ENCODE measurements at places on chromosomes 4 and X.

DNA sequence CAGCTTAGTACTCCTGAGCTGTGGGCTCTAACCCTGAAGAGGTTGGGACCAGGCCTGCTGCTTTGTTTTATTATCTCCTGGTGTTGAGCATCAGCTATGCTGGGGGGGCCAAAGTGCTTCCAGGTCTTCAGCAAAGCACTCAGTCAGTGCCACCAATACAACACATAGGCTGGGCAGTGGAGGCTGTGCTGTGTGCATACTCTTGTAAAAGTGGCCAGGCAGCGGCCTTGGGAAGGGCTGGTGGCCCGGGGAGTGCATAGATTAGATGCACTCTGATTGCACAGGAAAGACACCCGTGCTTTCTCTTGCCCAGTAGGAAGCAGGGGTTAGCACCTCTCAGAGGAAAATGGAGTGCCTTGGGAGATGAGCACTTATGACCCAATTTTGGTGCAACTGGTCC is 534.0 kb downstream of the ARAP2 start:
- no peak for DNase-seq

DNA sequence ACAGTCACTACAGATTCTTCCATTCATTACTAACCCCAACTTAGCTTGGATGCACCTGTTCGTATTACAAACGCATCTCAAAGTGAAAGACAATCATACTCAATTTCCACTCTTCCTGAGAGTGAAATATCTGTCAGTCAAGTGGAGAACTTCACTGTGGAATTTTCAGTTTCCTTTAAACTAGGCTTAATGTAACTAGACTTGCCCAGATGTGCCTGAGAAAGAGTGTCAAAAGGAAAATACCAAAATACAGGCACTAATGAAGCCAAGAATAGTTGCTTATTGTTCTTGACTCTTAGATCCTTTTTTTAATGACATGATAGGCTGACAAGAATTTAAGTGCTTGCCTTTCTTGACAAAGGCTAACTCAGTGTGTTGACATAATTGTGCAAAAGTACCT is 72.4 kb upstream of the NR3C2 start:
- no peak for DNase-seq

DNA sequence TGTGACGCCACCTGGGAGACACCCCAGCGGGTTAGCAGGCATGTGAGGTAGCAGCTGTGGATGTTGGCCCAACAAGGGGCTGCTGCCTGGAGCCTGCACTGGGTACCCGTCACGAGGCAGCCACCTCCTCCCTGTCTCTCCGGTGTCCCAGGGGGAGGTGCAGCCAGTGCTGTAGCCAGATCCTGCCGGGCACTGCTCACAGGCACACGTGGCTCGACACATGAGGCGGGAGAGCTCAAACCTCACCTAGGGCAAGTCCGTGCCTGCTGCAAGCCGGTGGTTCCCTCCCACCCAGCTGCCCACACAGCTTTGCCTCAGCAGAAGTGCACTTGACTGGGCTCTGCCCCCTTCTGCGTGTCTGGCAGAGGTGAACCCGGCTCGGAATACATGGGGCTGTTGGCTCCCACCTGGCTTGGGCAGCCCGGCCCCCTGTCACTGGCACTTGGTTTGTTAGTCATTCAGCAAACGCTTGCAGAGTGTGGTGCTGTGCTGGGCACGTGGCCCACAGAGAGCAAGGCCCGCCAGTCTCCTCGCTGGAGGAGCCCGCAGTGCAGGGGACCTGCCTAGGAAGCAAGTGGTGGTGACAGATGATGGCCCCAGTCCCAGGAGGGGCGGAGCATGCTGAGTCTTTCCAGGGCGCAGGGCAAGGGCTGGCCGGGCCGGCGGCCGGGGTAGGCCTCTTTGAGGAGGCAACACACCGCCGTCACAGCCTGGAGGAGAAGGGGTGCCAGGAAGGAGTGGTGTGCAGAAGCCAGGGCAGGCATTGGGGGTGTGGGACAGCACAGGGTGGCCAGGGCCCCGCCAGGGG is 10.1 kb upstream of the SH3TC1 start:
- DNase-seq: no peak

DNA sequence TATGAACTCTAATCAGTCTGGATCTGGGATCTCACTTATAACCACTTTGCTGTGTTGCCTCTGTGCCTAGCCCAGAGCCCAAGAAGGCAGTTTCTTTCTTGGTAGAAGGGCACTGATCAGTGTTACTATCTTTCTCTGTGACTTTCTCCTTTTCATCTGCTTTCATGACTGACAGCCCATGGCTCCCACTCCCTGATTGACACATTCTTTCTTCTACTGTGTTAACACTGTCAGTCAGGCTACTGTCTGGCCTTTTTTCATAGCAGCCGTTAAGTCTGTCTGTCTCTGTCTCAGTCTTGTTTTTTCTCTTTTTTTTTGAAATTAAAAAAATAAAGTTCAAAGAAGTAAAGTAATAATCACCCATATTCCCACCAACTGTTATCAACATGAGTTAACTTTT is 210.6 kb downstream of the GPC3 start:
- no peak for DNase-seq

- no peak for DNase-seq
Measured at GRCh38 chrX:73728602-73729001, 165.6 kb downstream of the CHIC1 start.

DNA sequence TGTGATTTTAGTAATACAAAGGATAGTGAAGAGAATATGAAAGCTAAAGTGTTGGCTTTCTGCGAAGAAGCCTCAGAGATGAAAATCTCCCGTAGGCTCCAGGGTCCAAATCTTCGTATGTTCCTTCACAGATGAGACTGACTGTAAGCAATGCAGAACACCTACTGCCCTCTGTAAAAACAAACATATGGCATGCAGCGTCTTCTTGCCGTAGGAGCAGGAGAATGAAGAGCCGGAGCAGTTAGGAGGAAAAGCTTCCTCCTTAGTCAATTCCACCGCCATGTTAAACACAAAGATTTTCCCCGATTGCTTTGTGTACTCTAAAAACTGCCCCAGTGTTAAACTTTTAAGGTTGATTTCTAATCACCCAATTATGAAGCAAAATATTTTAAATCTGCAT is 22.5 kb downstream of the RWDD4 start:
- DNase-seq: no peak

- no peak for DNase-seq
Measured at GRCh38 chr4:36198068-36198808, 46.1 kb downstream of the ARAP2 start.

GRCh38 chr4:12692815-12693214 is 791.3 kb downstream of the RAB28 start:
- no peak for DNase-seq

DNA sequence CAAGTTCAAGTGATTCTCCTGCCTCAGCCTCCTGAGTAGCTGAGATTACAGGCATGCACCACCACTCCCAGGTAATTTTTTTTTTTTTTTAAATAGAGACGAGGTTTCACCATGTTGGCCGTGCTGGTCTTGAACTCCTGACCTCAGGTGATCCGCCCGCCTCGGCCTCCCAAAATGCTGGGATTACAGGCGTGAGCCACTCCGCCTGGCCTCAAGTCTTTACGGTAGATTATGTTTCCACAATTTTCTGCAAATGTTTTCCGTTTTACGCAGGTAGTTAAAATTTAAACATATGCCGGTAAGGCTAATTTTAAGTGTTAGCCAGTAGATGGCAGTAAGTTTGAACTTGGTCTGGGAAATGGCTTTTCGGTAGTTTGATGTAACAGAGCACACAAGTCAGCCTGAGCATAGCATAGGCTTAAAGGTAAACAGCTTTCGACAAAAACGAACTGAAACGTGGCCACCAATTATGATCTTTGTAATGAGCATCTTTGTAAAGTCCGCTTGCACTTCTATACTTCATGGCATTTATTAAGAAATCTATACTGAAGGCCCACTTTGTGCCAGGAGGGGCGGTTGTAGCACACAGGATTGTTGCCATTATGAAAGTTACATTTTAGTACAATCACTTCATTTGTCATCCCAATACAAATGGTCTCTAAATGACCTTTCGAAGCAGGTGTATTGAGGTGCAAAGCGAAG is 31.1 kb downstream of the CCKAR start:
- peak; percentile 61 for DNase-seq

- no peak for DNase-seq
Measured at GRCh38 chr4:3748136-3748898, 17.9 kb upstream of the ADRA2C start.

DNA sequence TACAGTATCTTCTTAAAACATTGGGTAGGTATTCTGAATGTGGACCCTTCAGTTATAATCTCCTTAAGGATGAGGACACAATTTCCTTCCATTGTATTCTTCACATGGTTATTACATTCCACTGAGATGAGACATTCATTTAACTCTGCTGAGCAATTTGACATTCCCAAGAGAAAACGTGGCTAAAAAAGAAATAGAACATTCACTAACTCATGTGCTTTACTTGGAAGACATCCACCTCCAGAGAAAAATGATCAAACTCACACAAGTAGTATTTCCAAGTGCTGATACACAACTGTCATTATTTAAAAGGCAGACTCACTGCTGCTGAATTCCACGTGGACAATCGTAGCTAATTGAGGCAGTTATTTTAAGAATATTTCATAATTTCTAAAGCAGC is 227.9 kb upstream of the ANKRD50 start:
- no peak for DNase-seq

DNA sequence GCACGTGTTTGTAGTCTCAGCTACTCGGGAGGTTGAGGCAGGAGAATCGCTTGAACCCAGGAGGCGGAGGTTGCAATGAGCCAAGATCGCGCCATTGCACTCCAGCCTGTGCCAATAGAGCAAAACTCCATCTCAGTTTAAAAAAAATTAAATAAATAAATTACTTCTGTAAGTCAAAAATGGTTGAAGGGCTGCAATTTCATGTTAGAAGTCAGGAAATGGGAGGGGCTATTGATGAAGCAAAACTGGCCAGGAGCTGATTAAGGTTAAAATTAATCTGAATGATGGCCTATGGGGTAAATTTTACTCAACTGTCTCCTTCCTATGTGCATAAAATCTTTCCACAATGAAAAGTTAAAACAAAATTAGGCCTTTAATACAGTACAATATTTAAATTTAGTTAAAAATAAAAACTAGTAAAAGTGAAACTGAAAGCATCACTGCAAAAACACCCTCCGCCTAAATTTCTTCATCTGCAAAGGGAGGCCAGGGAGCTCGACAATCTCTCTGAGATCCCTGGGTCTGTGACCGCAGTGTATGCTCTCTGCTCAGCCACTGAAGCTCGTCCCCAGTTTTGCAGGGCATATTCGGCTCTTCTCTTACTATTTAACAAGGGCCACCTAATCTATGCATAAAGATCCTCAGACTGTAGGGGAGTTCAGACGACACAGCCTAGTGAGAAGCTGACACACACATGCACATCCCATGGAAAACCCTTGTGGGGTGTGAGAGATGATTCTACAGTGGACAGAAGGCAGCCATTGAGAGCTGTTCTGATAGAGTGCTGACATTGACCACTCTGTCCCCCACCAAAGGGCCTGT is 57.2 kb downstream of the IRF2 start:
- peak; percentile 60 for DNase-seq

DNA sequence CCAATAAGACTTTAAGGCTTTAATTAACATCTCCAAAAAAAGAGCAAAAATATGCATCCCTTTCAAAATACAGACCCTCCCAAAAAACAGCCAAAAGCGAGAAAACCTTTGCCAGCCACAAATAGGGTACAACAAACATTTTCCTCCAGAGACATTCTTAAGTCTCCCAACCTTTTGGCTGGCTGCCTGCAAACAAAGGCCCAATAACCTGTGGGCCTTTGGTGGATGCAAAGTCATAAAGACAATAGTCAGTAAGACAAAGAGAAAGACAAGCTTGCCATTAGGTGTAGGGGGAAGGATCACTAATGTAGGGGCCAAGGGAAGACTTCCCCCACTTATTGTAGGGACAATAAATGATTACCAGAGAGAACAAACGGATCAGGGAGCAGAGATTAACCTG is 215.5 kb upstream of the ZFP42 start:
- DNase-seq: no peak

DNA sequence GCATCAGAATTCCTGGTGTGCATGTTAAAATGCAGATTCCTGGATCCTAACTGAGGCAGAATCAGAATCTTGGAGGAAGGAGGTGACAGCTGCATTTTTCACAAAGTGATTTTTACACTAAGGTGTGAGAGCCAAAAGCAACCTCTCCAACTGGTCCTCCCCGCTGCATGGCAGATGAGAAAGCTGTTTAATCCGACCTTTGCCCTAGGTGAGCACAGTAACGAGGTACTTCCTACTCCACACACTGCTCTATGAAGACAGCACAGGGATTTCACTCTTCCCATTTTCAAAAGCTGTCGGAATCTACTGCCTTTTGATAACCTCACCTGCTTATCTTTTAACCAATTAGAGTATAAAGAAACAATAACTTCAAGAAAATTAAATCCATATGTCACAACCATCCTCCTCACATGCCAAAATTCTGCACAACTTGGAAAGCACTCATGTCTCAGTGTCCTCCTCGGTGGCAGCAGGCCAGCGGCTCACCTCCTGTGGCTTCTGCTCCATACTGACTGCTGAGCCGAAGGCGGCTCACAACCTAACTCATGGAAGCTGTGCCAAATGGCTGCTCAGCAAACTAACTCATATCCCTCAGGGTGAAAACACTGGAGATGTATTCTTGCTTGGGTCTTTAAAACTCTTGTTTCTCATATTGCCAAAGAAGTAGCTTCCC is 3.6 kb downstream of the CASP6 start:
- no peak for DNase-seq

GRCh38 chrX:78330540-78330939 is 3.1 kb upstream of the CYSLTR1 start:
- no peak for DNase-seq

- no peak for DNase-seq
Measured at GRCh38 chrX:100750883-100751282, 19.0 kb upstream of the SYTL4 start.

DNA sequence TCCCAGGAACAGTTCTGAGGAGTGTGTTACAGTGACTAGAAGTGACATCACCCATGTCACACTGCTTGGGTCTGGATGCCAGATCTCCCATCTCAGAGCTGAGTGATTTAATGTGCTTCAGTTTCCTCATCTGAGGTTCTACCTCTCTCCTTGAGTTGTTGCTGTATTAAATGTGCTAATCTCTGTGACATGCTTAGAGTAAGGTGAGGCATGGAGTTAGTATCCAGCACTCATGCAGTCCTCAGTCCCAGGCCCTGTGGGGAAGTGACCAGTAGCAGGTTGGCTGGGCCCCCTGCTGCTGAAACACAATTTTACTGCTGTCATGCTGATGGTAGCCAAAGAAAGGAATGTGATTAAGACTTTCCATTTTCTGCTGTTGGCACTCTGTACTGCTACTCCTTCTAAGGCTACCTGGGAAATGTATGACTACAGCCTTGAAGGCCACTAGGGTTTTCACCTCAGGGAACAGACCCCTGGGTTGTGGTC is 639.6 kb downstream of the MID1IP1 start:
- DNase-seq: no peak

GRCh38 chr4:36333303-36333877 is 52.0 kb downstream of the DTHD1 start:
- no peak for DNase-seq

DNA sequence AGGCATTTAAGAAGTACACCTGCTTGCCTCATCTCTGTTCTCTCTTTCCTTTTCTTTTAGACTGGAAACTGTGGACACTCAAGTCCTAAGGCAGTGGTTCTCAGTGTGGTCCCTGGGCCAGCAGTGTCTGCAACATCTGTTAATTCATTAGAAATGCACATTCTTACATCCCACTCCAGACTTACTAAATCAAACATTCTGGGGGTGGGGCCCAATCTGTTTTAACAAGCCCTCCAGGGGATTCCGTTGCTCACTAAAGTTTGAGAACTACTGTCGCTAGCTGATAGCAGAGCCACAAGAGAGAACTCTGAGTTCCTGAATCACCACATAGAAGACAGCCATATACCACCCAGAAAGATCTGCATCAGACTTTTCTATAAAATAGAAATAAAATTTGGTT is 430.6 kb downstream of the BCOR start:
- DNase-seq: no peak

Data from B cell (primary cell).